ENCODE measurements at places on chromosomes 7 and 10. TPM values are rescaled to one million over a fixed set of nuclear protein-coding genes. Genes with fewer than 3 reads are reported as not detected.

The ABCA13 gene
- 0.20 TPM for total RNA-seq

- DNase-seq: no peak
Measured at GRCh38 chr7:5615190-5616070, 166.0 kb downstream of the RNF216 start.

The COL13A1 gene
- 1.0 TPM for total RNA-seq

The ZNF365 gene
- not detected for total RNA-seq

The CCDC172 gene
- total RNA-seq: not detected

The ACSM6 gene
- total RNA-seq: not detected

The SUGCT gene
- 6.8 TPM for total RNA-seq

DNA sequence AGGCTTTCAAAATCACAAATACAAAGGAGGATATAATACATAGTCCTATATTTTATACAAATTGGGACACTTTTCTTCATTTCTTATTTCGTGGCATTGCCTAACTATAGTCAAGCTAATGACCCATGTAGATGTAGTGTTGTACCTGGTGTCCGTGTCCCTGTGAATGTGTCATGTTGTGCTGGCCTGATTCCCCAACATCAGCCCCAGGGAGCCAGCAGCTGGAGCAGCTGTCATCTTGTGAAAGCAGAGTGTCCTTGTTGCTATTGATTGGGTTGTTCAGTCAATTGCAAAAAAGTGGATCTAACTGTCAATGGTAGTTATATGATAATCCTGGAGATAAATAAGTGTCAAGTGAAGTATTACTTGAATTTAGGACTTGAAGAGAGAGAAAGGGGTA lies 86.3 kb downstream of the KAT6B start:
- no peak for DNase-seq

The IDI2 gene
- not detected for total RNA-seq

Measured in left ventricle myocardium superior (tissue), 1 donor.